ENCODE measurements at places on chromosomes 4 and X. TPM values are rescaled to one million over a fixed set of nuclear protein-coding genes. Genes with fewer than 3 reads are reported as not detected.

PNMA5 gene
- total RNA-seq, result not detected

CLCN5 gene
- 12.4 TPM for total RNA-seq

TSPAN7 gene
- 0.56 TPM for total RNA-seq

CT83 gene
- total RNA-seq, result not detected

ZMYM3 gene
- total RNA-seq, result 35.2 TPM

EVC2 gene
- total RNA-seq, result 2.8 TPM

ADH1A gene
- total RNA-seq, result not detected
